ENCODE measurements at places on chromosomes 1 and 21.

DNA sequence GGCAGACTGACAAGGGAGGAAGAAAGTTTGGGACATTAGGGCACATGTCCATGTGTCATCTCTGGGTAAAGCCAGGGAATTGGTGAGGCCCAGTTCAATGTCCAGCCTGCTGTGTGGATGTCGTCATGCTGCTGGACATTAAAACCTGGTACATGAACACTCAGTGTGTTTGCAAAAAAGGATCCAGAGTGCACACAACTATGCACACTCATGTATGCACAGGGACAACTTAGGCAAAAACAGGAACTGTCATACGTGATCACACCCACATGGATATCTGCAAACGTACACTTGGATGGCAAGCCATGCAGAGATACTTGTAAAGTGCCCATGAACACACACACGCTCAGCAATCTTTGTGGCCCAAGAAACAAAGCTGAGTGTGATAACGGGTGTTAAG is 47.9 kb upstream of the NEK2 start:
- no peak for DNase-seq

DNA sequence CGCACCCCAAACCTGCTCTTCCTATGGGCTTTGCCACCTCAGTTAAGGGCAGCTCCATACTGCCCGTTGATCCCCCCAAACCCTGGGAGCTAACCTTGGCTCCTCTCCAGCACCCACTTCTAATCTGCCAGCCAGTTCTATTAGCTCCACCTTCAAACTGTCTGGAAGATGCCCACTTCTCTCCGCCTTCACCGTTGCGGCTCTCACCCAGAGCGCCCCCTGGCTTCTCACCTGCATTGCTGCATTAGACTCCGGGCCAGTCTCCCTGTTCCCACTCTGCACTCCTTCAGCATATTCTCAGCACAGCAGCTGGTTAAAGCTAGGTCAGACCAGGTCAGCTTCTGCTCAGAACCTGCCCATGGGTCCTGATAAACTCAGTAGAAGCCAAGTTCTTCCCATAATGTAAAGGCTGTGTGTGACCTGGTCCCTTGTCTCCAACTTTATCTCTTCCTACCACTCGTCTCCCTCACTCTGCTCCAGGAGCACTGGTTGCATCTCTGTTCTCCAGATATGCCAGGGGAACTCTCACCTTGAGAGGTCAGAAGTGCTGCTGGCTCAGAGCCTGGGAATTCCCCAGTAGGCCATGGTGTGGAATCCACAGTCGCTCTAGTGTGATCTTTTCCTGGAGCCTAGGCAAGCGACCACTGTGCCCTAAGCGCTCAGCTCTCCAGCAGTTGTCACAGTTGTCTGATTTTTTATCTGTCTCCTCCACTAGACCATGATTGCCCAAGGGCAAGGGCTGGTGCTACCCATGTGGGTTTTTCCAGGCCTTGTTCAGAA is 150.3 kb downstream of the HMGB4 start:
- DNase-seq, result no peak

GRCh38 chr1:226602186-226603021 is 53.8 kb downstream of the STUM start:
- DNase-seq, result peak; percentile 87

DNA sequence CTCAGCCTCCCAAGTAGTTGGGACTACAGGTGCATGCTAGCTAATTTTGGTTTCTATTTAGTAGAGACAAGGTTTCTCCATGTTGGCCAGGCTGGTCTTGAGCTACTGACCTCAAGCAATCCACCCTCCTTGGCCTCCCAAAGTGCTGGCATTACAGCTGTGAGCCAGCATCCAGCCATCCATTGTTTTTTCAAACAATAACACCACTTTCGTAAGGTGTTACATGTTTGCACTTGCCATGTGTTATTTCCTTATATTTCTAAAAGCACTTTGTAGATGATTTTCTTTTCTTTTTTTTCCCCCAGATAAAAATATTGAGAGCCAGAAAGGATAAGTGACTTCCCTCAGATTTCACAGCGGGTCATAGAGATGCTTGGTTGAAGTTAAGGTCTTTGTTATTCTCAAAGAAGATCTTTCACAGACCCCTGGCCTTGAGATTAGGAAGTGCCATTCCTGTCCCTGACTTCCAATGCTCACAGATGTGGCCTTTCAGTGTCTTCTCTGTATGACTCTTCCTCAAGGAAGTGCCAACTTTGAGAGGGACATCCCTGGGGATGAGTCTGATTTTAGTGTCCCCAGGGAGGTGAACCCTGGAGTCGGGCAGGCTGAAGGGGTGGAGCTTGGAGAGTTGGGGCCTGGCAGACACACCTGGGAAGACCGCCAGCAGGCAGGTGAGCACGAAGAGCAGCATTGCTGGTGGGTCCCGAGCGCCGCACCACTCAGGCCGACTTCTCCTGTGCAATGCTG is 6.3 kb downstream of the PIGR start:
- no peak for DNase-seq

DNA sequence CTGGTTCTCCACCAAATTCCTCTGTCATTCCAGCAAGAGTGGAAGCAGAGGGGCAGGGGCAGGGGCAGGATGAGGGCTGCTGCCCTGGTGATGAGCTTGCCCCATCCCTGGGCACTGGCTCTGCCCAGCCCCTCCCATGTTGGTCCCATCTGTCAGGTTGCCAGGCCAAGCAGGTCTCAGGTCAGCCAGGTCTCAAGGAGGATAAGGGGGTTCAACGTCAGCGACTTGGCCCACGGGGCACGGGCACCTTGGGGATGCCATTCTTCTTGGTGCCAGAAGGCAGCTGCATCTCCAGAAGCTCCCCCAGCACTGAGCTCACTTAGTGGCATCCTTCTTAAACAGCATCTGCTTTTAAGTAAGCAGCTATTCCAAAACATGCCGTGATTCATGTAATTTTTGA is 133.1 kb downstream of the AJAP1 start:
- no peak for DNase-seq

- no peak for DNase-seq
Observed at GRCh38 chr1:112778137-112778536, 63.0 kb upstream of the PPM1J start.

DNA sequence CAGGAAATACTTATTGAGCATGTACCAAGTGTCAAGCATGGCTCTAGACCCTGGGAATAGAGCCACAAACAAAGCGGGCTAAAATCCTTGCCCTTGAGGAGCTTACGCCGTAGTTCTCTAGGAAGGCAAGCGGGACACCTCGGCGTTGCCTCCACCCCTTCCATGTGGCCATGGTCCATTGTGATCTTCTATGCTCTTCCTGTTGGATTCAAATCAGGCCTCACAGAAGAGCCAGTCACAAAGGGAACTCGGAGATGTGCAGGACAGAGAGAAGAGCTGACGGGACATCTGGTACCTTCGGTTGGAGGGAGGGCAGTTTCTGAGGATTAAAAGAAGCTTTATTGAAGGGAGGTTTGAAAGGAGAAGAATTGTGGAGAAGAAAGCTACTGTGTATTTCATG is 129.3 kb downstream of the TMEM53 start:
- no peak for DNase-seq

GRCh38 chr1:58003059-58003458 is 543.5 kb downstream of the OMA1 start:
- no peak for DNase-seq

GRCh38 chr1:57118948-57119603 is 153.3 kb upstream of the C8B start:
- no peak for DNase-seq

DNA sequence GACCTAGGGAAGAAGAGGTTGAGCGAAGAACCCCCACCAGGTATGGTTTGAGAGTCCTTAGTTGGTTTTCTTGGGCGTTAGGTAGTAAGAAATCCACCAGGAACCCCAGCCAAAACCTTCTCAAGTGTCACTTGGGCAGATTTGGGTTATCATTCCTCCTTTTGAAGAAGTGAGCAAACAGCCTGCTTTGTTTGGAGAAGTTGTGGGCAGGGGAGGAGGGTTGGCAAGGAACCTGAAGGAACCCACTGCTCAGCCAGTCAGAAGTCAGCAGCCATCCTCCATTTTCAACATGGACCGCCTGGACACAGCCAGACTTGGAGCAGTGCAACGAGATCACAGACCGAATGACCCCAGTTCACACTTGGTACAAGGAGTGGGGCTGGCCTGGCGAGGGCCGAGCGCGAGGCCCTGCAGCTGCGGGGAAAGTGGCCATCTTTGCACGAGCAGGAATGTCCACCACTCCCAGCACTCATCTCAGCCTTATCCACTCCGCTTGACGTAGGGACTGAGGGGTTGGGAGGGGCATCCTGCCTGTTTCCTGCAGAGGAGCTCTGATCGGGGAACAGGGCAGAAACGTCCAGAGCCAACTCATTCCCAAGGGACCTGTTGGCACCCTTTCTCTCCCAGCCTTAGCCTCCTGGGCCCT is 7.2 kb downstream of the ADPRS start:
- DNase-seq, result no peak

- DNase-seq, result no peak
Observed at GRCh38 chr21:38699048-38699447, 106.7 kb upstream of the ETS2 start.

DNA sequence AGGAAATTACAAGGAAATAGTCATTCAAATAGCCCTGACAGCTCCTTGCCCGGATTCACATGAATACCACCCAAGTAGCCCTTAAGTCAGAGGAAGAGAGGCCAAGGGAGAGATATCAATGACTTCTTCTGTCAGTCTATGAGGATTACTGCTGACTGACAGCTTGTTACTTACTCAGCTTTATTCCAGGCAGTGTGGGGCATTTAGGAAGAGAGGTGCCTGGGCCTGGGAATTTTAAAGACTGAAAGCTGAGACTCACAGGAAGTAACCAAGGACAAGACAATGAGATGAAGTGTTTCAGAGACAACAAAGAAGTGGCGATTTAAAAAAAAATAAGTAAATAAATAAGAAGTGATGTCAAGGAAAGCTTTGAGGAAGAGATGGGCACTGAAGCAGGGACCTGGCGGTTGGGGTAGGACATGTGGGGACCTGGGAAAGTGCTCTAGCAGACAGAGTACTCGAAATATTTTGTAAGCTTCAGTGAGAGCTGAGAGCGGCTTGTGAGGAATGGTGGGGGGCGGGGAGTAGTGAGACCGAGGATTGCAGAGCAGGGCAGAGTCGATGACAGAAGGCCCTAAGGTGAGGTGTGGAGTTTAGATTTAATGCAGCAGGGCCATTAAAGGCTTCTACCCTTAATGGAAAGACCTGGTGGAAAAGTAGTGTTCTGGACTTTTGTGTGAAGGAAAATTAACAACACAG is 58.9 kb downstream of the ST3GAL3 start:
- DNase-seq, result no peak

GRCh38 chr1:30010506-30011106 is 712.8 kb downstream of the MATN1 start:
- DNase-seq, result no peak

DNA sequence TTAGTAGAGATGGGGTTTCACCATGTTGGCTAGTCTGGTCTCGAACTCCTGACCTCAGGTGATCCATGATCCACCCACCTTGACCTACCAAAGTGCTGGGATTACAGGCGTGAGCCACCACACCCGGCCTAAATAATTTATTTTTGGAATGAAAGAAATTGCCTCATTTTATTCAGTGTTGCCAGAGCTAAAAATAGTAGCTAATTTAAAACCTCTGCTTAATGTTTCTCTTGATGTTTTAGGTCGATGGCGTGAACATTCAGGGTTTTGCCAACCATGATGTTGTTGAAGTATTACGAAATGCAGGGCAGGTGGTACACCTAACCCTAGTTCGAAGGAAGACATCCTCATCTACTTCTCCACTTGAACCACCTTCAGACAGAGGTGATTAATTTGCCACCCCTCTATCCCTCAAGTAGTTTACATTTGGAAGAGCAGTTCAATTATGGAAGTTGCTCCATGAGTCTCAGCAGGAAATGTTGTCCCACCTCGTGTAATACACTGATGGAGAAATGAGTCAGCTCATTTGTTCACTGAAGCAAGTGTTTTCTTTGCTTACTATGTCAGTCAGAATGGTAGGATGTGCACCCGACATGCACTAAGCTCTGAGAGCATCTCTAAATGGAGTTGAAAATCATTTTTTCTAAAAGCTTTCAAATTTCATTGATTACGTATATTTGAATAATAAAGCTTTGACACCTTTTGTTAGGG is 54.9 kb downstream of the PATJ start:
- DNase-seq, result no peak

GRCh38 chr1:68173283-68173935 is 58.9 kb downstream of the WLS start:
- no peak for DNase-seq

- no peak for DNase-seq
Observed at GRCh38 chr1:167599957-167600581, 30.0 kb upstream of the RCSD1 start.

DNA sequence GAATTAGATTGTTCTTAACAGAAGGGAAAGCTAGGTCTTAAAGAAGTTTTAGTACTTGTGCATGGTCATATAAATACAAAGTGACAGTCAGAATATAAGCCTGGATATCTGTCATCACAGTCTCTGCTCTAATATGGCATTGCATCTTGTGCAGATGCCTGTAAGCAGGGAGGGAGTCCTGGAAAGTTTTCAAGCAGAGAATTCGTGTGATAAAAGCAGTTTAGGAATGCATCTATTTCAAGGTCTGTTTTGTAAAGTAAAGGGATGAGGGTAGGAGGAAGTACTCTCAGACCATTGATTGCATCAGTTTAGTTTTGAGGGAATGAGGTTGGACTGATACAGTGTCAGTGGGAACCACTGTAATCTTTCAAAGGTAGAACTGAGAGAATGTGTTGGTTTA is 30.6 kb downstream of the IARS2 start:
- DNase-seq, result no peak

GRCh38 chr1:195569934-195570333 is 1038.3 kb downstream of the KCNT2 start:
- no peak for DNase-seq

DNA sequence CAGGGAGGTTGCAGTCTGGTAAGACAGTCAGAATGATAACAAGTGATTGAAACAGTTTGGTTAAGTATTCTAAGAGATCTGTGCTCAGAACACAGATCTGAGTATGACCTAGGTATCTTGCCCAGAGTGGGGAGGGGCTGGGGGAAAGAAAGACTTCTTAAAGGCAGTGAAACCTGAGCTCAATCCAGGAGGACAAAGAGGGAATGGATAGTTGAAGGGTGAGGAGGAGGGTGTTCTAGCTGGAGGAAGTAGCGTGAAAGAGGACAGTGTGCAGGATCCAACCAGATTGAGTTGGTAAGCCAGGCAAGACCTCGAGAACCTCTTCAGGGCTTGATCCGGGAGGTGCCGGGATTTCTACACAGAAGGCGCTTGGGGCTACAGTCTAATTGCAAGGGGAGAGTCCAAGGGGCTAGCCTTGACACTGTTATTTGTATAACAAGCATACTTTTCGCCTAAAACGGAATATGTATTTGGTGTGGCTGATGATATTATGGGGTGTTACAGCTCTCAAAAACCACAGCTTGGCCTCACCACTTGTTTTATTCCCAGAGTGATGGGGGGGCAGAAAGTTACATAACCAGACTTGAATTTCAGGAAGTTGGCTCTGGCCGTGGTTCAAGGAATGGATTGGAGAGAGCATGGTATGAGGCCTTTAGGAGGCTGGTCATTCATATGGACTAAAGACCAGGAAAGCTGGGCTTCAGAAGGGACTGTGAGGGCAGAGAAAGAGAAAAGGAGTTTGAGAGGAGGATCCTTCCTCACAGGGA is 19.1 kb downstream of the RCSD1 start:
- DNase-seq, result no peak
